AML-193 (cell line): ENCODE measurements at places on chromosomes 5 and 9.

DNA sequence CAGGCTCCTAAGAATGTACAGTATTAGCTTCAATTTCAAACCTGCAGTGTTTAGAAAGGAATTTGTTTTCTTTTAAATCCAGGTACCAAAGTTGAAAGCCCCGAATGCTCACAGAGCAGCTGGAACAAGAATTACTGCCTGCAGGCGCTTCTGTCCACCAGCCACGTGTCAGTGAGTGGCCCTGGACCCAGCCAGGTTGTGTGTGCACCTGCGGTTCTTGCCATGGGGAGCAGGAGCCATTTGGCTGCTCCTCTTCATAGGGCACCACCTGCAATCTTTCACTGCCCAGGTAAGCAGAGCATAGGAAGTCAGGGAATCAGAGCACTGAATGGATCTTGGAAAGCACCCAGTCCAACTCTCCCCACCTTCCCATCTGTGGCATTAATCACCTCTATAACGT lies 79.5 kb upstream of the PIP5K1B start:
- no peak for DNase-seq

DNA sequence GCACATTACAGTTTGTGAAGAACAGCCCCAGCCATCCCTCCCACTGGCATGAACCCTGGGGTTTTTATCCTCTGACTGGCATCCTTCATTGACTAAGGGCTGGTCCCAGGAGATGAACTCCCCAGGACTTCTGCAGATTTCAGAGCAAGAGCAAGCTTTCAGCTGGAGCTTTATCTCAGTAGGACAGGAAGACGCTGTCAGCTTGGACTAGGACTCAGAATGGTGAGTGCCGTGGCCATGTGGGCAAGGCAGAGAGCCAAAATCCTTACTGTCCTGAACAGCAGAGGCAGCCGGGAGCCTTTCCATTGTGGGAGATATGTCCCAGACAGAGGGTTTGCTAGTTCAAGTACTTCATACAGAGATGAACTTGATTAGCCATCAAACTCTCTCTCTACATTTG lies 3.2 kb upstream of the ACOT12 start:
- no peak for DNase-seq

GRCh38 chr5:78661044-78661443 lies 12.5 kb upstream of the LHFPL2 start:
- DNase-seq = no peak

GRCh38 chr5:62729675-62730074 lies 151.1 kb downstream of the LRRC70 start:
- DNase-seq = no peak

DNA sequence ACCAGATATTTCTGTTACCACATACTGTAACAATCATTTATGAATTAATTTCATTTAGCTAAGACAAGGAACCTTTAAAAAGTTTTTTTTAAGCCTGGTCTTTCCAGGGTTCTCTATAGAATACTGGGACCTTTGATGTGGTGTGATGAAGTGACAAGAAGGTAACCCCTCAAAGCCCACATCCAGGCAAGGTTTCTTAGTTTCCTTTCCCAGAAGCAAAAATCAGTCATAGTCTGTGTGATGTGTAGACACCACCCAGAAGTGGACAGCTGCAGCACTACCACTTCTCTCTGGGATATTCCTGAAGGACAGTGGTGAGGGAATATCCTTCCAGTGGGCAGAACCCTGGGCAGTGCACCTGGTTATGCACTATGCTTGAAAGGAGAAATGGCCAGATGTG lies 115.6 kb downstream of the TTC39B start:
- DNase-seq = no peak

DNA sequence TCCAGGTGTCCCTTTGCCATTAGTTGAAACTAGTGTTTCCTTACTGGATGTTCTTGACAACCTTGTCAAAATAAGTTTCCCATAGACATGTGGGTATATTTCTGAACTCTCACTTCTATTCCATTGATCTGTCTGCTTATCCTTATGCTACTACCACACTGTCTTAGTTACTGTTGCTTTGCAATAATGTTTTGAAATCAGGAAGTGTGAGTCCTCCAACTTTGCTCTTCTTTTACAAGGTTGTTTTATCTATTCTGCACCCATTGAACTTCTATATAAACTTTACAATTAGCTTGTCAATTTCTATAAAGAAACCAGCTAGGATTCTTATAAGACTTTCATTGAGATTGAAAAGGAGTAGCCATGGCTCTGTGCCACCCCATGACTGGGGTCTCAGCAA lies 24.3 kb downstream of the CD14 start:
- DNase-seq = peak; percentile 44

DNA sequence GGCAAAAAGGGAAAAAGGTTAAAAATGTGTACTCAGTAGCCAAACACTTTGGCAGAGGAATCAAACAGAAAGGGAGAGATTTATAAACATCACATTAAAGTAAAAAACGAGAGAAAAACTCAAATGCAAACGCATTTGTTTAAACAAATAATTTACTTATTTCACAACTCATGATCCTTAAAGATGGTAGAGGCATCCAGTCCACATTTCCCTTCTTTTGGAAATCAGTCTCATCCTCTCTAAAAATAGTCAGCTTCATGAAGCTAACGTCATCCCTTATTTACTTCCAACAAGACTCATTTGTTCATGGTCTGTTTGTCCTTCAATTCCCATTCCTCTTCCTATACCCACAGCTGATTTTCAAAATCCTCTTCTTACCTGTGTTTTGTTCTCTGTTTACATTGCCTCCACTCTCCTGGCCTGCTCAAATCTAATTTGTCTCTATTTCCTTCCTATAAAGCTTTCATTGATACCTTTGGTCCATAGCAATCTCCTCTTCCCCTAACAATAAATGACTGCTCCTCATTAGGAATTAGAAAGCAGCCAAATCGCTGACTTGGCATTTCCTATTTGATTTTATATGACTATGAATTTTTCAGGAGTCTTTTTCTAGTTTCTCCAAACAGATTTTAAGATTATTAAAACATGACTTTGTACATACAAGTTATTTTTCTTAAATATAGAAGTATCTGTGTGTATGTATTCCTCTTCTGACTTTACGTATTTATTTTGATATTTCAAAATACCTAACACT lies 805.3 kb downstream of the TLE1 start:
- no peak for DNase-seq

DNA sequence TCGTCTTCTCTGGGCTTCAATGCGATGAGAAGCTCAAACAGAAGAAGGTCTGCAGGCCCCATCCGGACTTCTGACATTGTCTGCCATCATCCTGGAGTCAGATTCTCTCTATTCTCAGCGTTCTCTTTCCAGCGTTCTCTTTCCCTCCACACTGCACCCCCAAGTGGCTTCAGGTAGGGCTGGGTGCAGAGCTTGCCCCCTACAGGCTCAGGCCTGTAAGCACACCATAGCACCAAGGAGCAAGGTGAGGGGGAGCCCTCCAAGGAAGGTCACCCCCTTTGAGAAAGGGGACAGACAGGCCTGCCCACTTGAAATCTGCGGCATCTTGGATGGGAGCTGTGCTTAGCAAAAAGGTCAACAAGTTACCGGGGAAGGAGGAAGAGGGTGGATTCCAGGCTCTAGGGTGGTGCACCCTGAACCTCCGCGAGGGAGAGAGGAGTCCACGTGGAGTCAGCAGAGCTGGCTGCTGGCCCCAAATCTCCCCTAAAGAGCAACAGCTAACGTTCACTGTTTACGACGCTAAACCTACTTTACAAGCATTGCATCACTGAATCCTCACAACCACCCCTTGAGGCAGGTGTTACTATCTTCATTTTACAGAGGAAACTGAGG lies 27.5 kb downstream of the GPX3 start:
- DNase-seq = no peak

- DNase-seq = no peak
These were observed 363.8 kb upstream of the TNC start for GRCh38 chr9:115481769-115482168.

DNA sequence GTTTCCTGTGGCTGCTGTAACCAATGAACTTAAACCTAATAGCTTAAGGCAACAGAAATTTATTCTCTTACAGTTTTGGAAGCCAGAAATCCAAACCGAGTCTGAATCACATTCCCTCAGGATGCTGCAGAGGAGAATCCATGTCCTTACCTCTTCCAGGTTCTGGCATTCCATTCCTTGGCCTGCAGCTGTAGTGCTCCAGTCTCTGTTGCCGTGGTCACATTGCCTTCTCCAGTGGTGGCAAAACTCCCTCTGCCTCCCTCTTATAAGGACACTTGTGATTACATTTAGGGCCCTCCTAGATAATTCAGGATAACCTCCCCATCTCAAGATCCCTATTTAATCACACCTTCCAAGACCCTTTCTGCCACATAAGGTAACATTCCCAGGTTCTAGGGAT lies 88.7 kb upstream of the SHB start:
- no peak for DNase-seq

DNA sequence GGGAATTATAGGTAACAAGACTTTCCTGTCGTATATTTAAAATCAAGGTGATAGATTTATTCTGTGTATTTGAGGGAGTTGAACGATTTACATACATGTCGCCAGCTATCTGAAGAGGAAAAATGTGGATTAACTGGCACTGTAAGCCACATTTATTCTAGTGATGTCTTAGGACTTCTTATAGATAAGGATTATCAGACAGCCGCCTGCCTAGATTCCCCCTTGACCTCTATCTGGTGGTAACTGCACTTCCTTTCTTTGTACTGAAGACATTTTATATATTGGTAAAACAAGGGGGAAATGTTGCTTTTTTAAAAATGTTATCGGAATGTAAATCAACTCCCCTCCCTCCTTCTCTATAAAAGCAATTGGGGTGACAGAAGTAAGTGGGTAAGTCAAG lies 39.3 kb upstream of the F2RL2 start:
- no peak for DNase-seq

GRCh38 chr5:124906339-124907097 lies 160.1 kb upstream of the ZNF608 start:
- DNase-seq = no peak

GRCh38 chr5:16502866-16503265 lies 37.3 kb upstream of the ZNF622 start:
- DNase-seq = no peak

- DNase-seq = no peak
These were observed 113.8 kb downstream of the MEF2C start for GRCh38 chr5:88769165-88769564.

DNA sequence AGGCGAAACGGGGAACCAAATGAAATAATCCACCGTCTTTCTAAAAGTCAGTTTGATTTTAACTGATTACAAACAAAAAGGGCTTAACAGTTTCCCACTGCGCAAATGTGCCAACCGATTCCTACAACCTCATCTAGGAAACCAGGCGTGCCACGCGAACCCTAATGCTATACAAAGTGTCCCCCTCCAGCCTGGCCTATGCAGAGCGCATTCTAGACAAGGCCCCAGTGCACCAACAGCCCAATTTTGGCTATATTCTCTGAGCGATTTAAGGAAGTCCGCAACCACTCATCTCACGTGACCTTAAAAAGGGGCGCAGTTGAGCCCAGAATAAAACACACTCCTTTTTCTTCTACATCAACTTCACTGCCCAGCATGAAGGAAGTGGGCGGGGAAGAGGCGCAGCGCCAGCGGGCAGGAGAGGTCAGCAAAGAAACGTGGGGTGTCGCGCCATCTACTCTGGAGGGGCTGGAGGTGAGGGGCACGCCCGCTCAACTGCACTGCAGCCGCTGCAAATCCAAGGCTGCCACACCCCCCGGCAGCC lies 779 bp downstream of the FAM13B start:
- peak; percentile 93 for DNase-seq

DNA sequence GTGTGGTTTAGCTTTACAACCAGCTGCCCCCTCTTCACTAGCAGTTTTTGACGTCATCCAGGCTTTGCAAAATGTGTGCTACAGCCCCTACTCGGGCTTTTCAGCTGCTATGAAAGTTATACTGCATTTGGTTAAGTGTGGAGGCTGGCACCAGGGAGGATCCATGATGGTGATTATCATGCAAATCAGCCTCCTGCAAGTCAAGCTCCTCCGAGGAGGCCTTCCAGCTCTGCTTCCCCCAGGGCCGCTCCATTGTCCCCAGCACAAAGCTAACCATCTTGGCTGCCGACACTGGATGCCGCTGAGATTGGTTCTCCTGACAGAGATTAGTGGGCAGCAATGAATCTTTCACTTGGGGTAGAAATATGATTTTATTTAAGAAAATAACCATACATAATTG lies 159.6 kb downstream of the NR2F1-AS1 start:
- no peak for DNase-seq

DNA sequence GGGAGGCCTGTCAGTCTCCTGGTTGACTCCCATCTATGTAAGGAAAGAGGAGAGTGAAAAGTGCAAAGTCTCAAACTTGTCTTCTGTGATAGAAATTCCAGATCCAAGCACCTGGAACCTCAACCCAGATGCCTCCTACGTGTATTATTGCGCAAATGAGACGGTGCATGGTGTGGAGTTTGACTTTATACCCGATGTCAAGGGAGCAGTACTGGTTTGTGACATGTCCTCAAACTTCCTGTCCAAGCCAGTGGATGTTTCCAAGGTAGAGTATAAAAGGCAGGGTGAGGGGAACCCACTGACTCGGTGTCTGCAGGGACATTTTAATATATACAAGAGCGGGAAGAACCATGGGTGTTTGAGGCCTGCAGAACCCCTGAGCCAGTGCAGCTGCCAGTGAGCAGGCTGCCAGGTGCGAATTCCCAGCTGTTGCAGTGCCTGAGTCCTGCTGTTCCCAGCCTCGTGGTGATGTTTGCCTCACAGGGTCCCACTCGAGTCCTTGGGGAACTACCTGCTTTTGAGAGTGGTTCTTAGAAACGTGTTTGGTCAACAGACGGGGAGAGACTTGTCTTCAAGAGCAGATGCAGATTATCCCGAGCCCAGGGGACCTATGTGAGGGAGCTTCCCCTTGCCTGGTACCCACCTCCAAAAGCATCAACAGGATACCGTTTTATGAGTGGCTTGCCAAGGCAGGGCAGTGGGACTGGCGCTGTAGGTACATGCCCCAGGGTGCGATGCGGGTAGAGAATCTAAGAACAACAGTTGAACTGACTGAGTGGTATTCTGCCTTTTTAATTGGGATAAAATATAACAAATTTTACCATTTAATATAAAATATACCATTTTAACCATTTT lies 9.5 kb downstream of the PSAT1 start:
- DNase-seq = no peak

GRCh38 chr9:128706671-128707381 lies 4.5 kb downstream of the PKN3 start:
- no peak for DNase-seq

DNA sequence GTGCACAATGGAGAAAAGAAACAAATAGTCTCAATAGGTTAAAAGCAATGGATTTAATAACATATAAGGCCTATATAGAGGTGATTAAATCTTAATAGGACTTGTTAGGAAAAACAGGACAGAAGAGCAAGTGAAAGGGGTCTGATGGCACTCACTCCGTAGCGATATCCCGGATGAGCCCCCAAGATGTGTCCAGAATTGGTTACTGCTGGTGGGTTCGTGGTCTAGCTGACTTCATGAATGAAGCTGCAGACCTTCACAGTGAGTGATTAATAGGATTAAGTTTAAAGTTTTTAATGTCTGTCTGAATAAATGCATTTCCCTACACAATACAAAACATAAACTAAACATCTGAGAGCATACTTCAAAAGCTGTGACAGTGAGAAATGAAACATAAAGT lies 110.4 kb upstream of the FAM174A start:
- no peak for DNase-seq

GRCh38 chr9:37593883-37594448 lies 1.6 kb upstream of the TOMM5 start:
- no peak for DNase-seq
